Stimulated activated naive CD8-positive, alpha-beta T cell treated with anti-CD3 and anti-CD28 coated beads, Interleukin-15, amount 100 ng/mL, for 72 hours (primary cell): ENCODE measurements at places on chromosomes 16 and 17.

DNA sequence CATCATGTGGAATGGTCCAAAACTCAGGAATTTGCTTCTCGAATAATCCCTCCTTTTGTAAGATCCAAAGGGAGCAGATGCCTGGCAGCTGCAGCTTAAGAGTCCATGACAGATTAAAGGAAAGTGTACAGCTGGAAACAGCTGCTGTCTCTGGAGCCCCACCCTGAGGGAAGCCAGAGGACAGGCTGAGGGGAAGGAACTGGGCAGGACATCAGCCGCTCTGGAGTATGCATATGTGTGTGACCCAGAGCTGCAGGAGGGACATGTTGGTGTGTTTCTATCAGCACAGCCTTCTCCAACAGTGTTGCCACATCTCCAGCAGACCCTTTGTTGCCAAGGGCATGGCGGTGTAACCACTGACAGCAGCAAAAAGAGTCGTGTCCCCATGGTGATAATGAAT lies 46.2 kb downstream of the CYB561 start:
- no peak for DNase-seq

- DNase-seq, result no peak
Observed at GRCh38 chr16:66400503-66401380, 26.4 kb upstream of the BEAN1 start.

- peak; percentile 63 for DNase-seq
Observed at GRCh38 chr17:66302761-66303626, 581 bp downstream of the PRKCA start.

GRCh38 chr17:71905376-71906031 lies 215.3 kb upstream of the SOX9 start:
- DNase-seq, result no peak

DNA sequence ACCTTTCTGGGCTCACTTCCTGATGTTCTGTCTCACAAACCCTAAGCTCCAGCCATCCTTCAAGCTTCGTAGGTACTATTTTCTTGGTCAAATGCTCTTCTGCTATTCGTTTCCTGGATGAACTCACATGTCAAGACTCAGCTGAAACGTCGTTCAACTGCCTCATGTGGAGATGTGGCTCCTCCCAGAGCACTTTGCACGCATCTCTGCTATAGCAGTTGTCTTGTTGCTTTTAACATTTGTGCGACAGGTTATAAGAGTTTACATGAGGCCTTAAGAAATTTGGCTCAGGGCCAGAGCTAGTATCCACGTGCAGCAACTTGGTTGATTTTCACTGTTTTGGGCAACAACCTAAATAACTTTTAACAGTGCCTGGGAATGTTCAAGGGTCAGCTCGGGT lies 2.8 kb upstream of the KRT40 start:
- DNase-seq, result no peak

DNA sequence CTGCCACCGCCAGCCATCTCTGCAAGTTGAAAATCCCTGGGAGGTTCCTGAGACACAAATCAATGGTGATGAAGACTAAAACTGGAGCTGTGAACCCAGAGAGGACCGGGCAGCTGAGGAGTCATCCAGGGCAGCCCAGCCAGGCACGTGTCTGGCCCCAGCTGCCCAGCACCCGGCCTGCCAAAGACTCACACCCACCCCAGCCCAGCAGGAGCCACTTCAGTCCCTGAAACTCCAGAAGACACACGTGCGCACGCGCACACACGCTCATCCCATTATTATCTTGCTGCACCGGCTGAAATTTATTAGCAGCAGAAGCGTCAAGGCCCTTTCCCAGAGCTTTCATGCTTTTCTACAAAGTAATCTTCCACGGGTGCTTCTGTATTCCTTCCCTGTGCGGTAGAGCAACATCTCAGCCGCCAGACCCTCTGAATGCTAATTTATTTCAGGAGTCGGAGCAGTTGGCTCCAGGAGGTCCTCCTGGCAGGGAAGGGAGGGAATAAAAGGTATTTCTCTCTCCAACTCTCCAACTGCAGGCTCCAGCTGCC lies 59.8 kb upstream of the RBFOX3 start:
- no peak for DNase-seq

DNA sequence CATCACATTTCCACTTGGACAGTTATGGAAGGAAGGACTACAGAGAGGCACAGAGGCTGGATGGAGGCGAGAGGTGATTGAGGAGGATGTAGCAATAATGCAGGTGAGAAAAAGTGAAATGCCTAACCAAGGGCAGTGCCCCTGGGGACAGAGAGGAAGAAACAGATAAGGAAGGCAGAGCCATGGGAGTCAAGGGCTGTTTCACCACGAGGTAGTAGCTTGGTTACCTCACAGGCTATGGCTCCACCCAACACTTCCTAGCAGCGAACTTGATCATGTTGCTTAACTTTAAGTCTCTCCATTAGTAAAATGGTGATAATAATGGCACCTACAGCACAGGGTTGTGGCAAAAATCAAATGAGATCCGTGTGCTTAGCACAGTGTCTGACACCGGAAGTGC lies 83.9 kb downstream of the YPEL2 start:
- no peak for DNase-seq

DNA sequence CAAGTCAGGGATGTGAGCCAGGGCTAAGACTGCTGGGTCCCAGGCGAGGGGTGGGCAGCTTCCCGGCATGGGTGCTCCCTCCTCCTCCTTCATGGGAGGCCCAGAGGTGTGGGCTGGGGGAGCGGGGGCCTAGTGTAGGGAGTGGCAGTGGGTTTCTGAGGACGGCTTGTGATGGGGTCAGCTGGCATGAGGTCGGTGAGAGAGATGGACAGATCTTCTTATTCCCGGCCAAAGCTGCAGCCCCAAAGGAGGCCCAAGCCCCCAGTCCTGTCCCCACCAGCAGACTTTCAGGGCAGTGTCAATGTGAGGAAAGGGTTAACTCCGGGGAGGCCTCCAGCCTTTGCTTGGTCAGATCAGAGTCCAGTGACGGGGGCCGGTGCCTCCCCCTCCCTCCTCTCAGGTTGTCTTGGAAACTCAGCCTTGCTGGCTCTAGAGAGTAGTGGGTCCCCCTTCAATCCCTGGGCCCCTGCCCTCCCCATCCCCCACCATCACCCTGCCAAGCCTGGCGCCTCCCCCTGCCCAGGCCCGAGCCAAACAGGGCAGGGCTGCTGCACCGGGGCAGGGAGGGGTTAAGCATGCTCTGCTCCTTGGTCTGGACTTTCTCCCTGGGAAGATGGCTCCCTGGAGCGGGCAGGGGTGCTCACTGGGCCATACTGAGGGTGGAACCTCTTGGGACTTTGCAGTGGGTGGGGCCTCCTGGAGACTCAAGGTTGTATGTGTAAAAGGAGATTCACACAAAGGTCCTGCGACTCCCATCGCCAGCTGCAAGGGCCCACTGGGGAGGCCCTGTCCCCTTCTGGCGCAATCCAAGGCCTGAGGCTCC lies 12.4 kb downstream of the NAT9 start:
- DNase-seq, result no peak

GRCh38 chr16:52351451-52351850 lies 195.5 kb downstream of the TOX3 start:
- DNase-seq, result no peak

GRCh38 chr17:1180958-1181752 lies 1.4 kb upstream of the ABR start:
- no peak for DNase-seq

GRCh38 chr16:83455716-83456115 lies 352.1 kb upstream of the HSBP1 start:
- DNase-seq, result no peak
